ENCODE measurements at places on chromosomes 4 and X. TPM values are rescaled to one million over a fixed set of nuclear protein-coding genes. Genes with fewer than 3 reads are reported as not detected.
A peak's percentile ranks its signal among the peaks of the same experiment; 100 is the strongest.

MGAT4D gene
- polyA plus RNA-seq: not detected

CENPVL1 gene
- 0.33 TPM for polyA plus RNA-seq

ALAS2 gene
- polyA plus RNA-seq: 11.0 TPM

DNA sequence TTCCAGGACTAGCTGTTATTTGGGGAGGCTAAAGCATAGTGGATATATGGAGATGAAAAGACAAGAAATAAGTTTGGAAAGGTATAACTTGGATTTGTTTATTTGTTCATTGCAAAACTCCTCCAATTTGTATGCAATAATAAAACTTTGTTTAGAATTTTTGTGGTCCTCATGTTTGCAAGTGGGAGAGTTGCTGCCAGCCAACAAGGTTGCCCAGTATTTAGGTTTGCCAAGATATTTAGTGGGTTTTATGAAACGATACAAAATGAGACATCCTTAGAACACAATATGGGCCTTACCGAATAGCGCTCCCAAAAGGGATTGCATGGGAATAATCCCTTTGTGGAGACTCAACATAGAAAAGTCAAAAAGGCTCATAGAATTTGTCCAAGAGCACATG, 162.1 kb downstream of the INPP4B start:
- DNase-seq: no peak

DNA sequence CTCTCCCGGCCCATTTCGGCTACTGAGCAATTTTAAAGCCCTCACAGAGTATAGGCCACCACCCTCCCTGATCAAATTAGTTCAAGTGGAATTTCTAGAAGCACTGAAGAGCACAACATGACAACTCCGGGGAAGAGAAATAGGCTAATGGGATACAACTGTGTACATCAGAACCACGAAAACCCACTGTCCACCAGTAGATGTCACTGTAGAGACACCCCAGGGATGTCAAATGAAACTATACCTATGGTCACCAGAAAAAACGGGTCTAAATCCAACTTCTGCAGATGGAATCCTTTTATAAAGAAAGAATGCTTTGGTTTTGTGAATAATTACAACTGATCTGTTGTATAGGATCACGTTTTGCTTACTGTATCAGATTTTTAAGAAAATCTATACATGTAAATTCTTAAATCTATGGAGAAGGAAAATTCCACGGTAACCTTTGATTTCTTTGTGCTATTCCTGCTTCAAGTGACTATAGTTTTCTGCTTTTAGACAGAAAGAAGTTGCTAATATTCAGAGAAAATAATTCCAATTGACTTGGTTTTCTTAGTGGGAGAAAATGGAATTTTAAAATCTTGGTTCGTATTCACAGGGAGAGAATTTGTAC, 29.5 kb upstream of the MAP3K15 start:
- peak; percentile 50 for DNase-seq

DNA sequence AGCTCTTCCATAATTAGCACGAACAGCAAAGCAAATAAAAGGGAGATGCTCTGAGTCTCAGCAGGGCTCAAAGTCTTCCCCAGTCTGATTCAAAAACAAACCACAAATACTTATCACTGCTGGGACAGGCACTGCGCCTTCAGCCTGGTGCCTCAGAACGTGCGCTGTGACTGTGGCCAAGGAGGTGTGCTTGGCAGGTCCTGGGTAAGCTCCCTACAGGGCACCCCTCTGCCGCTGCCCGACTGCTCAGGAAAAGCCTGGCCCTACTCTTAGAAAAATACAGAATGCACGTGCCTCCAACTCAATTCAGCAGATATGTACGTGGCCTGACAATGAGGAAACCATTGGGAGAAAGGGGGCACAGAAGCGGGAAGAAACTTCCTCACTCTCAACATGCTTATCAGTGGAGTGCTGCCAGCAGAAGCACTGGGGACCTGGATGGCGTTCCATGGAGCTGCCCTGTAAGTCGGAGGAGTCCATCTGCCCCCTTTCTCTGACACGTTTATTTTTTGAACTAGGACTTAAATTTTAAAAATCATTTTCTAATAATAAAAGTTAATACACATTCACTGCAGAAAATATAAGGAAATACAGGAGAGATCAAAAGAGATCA, 86.8 kb downstream of the GATB start:
- no peak for DNase-seq

DNA sequence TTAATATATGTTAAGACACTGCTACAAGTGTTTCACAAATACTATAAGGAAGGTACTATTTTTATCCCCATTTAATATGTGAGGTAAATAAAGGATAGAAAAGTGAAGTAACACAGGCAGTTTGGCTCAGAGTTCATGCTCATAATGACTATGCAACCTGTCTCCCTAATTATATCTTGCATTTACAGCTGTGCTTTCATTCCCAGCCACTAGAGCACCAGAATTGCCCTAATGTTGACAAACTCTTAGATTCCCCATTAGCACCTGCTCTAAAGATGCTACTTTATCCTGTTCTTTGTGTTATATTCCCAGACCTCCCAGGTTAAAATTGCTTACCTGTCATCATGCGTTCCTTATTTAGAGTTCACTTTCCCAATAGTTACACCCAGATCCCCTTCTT, 833.6 kb downstream of the CCSER1 start:
- DNase-seq: no peak

DNA sequence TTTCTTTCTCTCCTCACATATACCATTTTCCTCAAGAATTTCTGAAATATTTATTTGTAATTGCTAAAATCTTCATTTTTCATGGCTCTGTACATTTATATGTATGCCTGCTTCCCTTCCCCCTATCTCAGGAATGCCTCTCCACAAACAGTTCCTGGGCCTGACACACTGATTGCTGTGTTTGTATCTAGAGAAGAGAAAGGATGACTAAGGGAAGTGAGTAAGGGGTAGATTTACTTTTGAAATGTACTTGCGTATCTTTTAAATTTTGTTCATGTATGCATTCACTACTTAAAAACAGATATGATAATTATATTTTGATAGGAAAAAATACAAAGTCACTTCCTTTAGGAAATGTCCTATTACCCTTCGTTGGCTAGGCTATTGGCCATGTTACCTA, 790.8 kb downstream of the PCDH18 start:
- no peak for DNase-seq

DNA sequence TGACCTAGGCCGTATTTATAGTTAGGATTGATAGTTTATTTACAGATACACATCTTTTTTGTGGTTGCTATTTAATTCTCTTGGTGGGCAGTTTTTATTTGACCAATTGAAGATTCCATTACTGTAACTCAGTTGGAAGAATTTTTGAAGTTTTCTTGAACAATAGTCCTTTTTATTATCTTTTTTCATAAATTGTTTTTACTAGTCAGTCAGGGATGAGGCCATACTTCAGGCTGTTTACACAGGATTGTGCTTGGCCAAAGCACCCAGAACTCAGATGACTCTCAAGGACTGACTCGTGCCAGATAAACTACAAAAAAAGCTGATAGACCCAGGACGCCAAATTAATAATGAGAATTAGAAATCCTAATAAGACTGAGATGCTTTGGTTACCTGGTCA, 7.0 kb downstream of the HERC3 start:
- no peak for DNase-seq

DNA sequence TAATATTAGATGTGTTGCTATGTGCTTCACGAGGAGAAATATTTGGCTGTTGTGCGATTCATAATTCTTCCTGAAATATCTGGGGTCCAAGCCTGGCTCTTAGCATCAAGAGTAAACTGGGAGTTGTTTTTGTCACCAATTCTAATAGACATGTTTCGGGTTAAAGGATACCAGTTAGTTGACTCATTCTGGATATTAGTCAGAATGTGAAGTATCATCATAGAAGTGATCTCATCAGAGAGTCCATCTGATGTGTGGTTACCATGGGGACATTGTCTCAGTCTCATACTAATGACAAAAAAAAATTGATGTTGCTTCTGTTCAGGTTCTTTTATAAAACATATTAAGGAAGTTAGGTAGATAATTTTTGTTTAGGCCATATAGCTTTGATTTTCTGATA, 57.2 kb upstream of the MTMR1 start:
- DNase-seq: no peak

GRCh38 chr4:54473077-54473545, 184.6 kb upstream of the KIT start:
- DNase-seq: no peak

DNA sequence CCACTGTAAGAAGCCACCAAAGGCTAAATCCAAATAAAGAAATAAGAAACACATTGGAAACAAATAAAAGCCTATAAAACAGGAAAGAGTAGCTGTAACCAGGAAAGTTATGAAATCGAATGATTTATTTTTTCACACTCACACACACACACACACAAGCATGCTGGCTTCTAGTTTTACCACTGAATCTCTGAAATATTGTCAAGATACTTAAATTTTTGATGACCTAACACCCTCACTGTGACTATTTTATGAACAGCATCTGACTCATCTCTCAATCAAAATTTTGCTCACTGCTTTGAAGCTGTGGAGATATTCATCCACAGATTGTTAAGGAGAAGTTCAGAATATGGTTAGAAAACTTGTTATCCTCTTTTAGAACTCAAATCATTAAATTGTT, 13.9 kb upstream of the GABRB1 start:
- no peak for DNase-seq

- DNase-seq: peak; percentile 9
Observed at GRCh38 chr4:137307806-137308205, 224.5 kb downstream of the PCDH18 start.

Measured in renal pelvis (tissue), 12 donors.